ENCODE measurements at places on chromosomes 16 and 17.

- no peak for DNase-seq
Measured at GRCh38 chr17:82219083-82219482, 6.4 kb upstream of the CCDC57 start.

- no peak for DNase-seq
Measured at GRCh38 chr17:58401287-58401686, 16.0 kb downstream of the RNF43 start.

DNA sequence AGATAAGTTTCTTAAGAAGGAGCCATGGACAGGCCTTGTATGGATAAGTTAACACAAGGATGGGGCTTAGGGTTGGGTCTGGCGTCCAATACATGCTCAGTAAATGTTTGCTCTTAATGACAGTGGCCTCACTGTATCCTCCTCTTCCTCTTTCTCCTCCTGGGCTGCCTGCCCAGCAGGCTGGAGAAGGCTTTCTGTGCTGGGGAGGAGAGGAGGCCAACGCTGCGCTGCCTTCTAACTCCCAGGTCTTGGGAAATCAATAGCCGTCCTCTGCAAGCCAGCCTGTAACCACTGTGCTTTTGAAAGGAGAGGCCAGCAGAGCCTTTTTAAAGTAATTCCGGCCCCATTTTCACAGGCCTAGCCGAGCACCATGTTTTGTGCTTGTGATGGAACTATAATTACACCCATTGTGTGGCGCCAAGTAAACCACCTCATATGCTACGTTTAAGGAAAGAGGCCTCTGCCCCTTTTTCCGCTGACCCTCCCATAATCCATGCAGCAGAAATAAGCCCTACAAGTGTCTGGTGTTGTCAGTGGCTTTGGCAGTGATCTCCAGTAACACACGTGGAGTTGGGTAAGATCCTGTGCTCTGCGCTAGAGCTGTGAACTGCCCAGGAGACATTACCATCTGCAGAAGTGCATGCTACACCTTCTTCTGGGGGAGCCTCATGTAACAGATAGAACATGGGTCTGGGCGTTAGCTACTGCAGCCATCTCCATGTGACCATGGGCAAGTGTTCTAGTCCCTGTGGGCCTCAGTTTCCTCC, 368.2 kb downstream of the SNX29 start:
- DNase-seq = no peak

DNA sequence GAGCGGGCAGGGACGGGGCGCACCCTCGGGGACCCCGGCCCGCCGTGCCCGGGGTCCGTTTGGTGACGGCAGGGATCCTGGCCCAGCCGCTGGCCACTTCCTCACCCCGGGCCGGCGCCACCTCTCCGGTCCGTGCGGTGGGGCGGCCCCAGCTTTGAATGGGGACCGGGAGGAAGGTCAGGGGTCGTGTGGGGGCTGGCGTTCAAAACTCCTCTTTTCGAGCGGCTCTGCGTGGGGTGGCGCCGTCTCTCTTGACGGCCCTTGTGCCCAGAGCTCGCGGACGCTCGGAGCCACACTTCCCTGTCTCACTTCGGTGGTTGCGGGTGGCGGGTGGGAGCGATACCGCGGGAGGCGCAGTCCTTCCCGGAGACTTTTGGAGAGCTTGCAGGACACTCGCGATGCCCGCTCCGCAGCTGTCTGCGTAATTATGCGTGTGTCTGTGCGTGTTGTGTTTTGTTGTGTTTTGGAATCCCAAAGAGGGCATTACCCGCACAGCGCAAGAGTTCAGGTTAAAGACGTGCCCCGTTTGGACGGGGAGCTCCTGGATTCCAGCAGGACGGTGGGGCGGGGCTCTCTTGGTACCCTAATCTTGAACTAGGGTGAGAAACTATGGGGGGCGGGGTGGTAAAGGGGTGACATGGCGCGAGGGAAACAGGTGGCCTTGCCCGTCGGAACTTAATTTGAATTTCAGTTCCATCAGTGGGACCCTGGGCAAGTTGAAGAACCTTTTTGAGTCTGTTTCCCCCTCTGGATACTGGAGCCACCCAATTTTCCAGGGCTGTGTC, 637 bp downstream of the PLCG2 start:
- no peak for DNase-seq

DNA sequence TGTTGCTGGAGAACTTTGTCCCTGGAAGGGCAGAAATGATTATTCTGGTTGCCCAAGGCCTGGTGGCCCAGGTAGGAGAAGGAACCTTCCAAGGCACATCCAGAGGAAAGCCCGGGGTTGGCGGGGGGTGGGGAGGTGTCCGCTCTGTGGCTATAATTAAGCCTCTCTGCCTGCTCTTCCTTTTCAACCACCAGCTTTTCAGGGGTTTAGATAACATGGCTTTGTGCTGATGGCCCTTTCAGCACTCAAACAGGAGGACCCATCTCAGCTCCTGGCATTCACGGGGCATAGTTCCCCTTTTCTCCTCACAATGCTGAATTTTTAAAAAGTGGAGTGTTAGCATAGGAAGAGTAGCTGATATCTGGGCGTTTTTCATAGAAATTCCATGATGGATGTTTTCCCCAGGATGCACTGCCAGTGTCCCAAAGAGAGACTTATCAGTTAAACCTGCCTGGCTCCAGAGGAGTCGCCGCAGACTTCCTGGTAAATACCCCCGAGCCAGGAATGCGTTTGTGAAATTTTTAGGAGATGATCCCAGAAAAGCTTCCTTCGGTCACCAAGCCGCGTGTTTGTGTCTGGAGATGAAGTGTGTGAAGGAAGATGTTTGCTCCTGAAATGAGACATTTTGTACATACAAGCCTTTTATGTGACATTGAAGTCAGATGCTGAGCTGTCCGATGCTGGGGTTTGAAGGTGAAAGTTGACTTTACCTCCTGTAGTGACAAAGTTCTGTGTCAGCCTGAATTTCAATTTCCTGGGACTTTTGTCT, 188.5 kb downstream of the MSI2 start:
- no peak for DNase-seq

Data from prostate gland (tissue), 2 donors.